ENCODE measurements at places on chromosomes 4 and X. TPM values are rescaled to one million over a fixed set of nuclear protein-coding genes. Genes with fewer than 3 reads are reported as not detected.
A peak's percentile ranks its signal among the peaks of the same experiment; 100 is the strongest.

DNA sequence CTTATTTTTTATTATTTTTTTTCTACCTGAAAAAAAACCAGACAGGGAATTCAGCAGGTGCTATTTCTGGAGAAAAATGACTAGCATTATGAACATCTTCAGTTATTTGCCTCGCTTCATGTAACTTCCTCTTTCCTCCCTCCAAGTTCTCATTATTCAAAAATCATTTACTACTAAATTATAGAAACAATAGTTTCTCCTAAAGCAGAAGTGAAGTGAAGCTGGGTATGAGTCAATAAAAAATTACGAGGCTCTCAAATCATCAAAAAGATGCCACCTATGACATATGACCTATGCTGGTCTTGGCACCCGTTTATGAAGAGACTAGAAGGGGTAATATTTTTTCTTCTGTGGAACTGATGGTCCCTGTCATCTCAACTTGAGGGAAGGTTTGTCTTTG lies 145.0 kb upstream of the AADAT start:
- H3K36me3 ChIP-seq, result no peaks in the 10 kb centered on the region
- no peaks in the 10 kb centered on the region for H3K27me3 ChIP-seq
- H3K4me3 ChIP-seq, result no peak overlapping the region
- H3K27ac ChIP-seq, result no peak overlapping the region

- H3K4me1 ChIP-seq, result no peaks in the 10 kb centered on the region
- no peak overlapping the region for H3K27ac ChIP-seq
- H3K4me3 ChIP-seq, result no peak overlapping the region
- DNase-seq, result no peak
- no peaks in the 10 kb centered on the region for H3K36me3 ChIP-seq
- H3K27me3 ChIP-seq, result no peaks in the 10 kb centered on the region
Observed at GRCh38 chr4:8323947-8324555, 54.5 kb downstream of the HTRA3 start.

- H3K27me3 ChIP-seq, result no peaks in the 10 kb centered on the region
- no peaks in the 10 kb centered on the region for H3K4me1 ChIP-seq
- H3K27ac ChIP-seq, result no peak overlapping the region
- DNase-seq, result no peak
Observed at GRCh38 chr4:81436096-81436495, 35.6 kb downstream of the RASGEF1B start.

GRCh38 chr4:165583341-165583740 lies 204.5 kb downstream of the CPE start:
- no peak for DNase-seq
- no peaks in the 10 kb centered on the region for H3K36me3 ChIP-seq
- H3K27me3 ChIP-seq, result no peaks in the 10 kb centered on the region
- H3K4me3 ChIP-seq, result no peak overlapping the region
- no peaks in the 10 kb centered on the region for H3K4me1 ChIP-seq

GRCh38 chr4:56342746-56343145 lies 44.5 kb downstream of the AASDH start:
- DNase-seq, result no peak
- no peaks in the 10 kb centered on the region for H3K27me3 ChIP-seq
- H3K36me3 ChIP-seq, result no peaks in the 10 kb centered on the region
- no peaks in the 10 kb centered on the region for H3K4me1 ChIP-seq
- H3K4me3 ChIP-seq, result no peak overlapping the region

POLA1 gene
- total RNA-seq, result 78.2 TPM

DNA sequence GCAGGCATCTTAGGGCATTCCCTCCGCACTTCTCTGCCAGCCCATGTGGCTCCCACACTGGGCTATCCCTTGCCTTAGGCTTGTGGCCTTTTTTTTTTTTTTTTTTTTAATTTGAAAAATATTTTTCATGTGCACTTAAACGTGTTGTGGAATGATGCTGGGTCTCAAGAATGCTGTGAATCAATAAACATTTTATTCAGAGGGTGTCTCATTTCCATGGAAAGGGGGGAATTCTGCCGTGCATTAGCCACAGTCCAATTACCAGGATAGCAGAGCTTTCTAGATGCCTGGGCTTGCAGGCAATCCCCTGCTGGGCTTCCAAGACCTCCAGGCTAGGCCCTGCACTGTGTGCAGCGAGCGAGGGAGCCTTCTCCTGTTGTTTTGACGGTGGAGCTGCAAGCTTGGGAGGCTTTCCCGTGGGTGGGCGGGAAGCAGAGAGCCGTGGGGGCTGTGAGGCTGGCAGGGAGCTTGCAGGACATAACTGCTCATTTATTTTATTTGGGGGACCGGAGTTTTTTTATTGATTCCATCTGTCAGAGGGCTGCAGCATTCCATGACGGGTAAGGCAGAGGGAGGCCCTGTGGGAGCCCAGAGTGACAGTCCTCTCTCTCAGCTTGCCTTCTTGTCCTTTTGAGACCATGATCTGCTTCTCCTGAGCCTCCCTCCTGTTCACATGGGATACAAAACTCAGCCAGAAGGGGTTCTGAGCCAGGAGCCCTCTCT lies 2.6 kb upstream of the CPZ start:
- H3K4me1 ChIP-seq, result peaks cover 11% of the 10 kb centered on the region
- no peak overlapping the region for H3K27ac ChIP-seq
- no peaks in the 10 kb centered on the region for H3K27me3 ChIP-seq
- no peaks in the 10 kb centered on the region for H3K36me3 ChIP-seq
- no peak for DNase-seq

GRCh38 chr4:173807347-173807746 lies 277.3 kb upstream of the HAND2 start:
- no peak overlapping the region for H3K4me3 ChIP-seq
- H3K27me3 ChIP-seq, result no peaks in the 10 kb centered on the region
- H3K36me3 ChIP-seq, result no peaks in the 10 kb centered on the region
- peak overlapping the region; percentile 49 for H3K27ac ChIP-seq
- H3K4me1 ChIP-seq, result peaks cover 11% of the 10 kb centered on the region
- peak; percentile 74 for DNase-seq

- H3K27ac ChIP-seq, result no peak overlapping the region
- no peak for DNase-seq
- no peaks in the 10 kb centered on the region for H3K27me3 ChIP-seq
- H3K4me3 ChIP-seq, result no peak overlapping the region
Observed at GRCh38 chr4:153110739-153111138, 93.5 kb upstream of the TRIM2 start.
